Aorta (tissue), 5 donors: ENCODE measurements at places on chromosomes 6 and 20. TPM values are rescaled to one million over a fixed set of nuclear protein-coding genes. Genes with fewer than 3 reads are reported as not detected.

CLPSL2 gene
- not detected for total RNA-seq

DNA sequence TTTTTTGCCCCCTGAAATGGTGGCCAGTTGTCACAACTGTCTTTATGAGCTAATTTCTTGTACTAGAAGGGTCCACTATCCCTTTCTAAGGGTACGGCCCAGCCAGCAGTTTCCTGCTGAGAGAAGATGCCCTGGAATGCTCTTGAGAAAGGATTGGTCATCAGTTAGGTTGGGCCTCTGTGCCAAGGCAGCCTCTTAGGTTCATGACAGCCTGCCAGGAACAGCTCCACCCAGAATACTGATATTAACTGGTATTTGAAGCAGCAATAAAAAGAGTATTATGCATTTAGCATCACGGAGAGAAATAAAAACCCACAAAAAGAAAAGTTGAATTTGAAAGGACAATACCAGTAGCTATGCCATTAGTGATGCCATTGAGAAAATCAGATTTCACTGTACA, 9.0 kb upstream of the HINT3 start:
- no peak for DNase-seq
- no peaks in the 10 kb centered on the region for H3K27me3 ChIP-seq
- H3K36me3 ChIP-seq: no peaks in the 10 kb centered on the region
- H3K4me3 ChIP-seq: no peak overlapping the region

DNA sequence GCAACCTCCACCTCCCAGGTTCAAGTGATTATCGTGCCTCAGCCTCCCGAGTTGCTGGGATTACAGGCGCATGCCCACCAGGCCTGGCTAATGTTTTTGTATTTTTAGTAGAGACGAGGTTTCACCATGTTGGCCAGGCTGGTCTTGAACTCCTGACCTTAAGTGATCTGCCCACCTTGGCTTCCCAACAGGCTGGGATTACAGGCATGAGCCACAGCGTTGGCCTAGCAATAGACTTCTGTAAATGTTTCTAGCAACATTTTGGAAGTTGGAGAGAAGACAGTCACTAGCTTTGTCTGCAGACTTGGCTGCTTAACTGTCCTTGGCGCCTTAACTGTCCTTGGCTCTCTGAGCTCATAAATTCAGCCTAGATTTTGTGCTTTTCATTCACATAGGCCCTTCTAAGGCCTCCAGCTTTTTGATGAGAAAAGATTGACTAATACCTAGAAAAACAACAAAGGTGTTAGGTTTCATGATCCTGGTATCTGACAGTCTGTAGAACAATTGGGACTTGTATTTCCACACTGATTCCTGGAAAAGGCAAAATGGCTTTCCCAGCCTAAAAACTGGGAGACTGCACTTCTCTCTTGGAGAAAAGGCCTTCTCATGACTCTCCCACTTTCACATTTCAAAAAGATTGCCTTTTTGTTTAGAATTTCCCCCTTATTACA, 49.7 kb downstream of the OR2B2 start:
- DNase-seq: no peak
- H3K36me3 ChIP-seq: no peaks in the 10 kb centered on the region

- H3K4me3 ChIP-seq: no peak overlapping the region
- H3K27me3 ChIP-seq: no peaks in the 10 kb centered on the region
- H3K27ac ChIP-seq: no peak overlapping the region
- no peaks in the 10 kb centered on the region for H3K36me3 ChIP-seq
- H3K4me1 ChIP-seq: no peaks in the 10 kb centered on the region
- no peak for DNase-seq
Measured at GRCh38 chr6:15628499-15629131, 34.2 kb downstream of the DTNBP1 start.

LPA gene
- not detected for total RNA-seq

DNA sequence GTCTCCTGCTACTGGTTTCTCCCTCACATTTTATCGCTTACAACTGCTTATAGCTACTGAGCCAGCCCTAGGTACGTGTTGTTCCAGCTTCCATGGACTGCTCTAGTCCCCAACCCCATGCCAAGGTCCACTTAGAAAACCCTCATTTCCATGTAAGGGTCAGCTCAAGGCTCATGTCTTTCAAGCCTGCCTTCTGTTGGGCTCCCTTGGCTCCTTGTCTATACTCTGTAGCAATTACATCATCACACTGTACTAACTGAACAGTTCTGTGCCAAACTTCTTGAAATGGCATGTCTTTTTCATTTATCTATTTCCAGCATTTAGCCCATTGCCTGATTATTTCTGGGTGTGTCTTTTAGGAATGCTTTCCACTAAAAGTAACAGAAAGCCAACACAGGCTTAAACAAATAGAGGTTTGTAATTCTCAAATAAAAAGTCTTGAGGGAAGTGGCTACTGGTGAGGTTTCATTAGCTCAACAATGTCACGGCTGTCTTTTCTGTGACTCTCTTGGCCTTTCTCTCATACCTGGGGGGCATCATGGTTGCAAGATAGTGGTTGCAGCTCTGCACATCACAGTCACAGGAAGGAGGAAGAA, 317.6 kb downstream of the TPBG start:
- no peak overlapping the region for H3K27ac ChIP-seq
- no peak for DNase-seq
- H3K27me3 ChIP-seq: no peaks in the 10 kb centered on the region
- H3K4me1 ChIP-seq: no peaks in the 10 kb centered on the region
- H3K36me3 ChIP-seq: no peaks in the 10 kb centered on the region
- H3K4me3 ChIP-seq: no peak overlapping the region
